H1 (cell line): ENCODE measurements at places on chromosomes 3 and 15. TPM values are rescaled to one million over a fixed set of nuclear protein-coding genes. Genes with fewer than 3 reads are reported as not detected.

ZNF501 gene
- 1.4 and 1.6 TPM in 2 replicates for polyA plus RNA-seq

RLBP1 gene
- 0.05 TPM in 2 replicates for polyA plus RNA-seq

FSIP1 gene
- polyA plus RNA-seq = 0.08 and 0.18 TPM in 2 replicates

ACOX2 gene
- 7.3 and 9.2 TPM in 2 replicates for polyA plus RNA-seq

PLAAT1 gene
- 3.7 and 4.5 TPM in 2 replicates for polyA plus RNA-seq

C3orf80 gene
- 0.46 and 0.57 TPM in 2 replicates for polyA plus RNA-seq

SPCS1 gene
- 185 and 191 TPM in 2 replicates for polyA plus RNA-seq

SLITRK3 gene
- polyA plus RNA-seq = 0.71 and 1.1 TPM in 2 replicates

GOLGA8T gene
- polyA plus RNA-seq = 0.03 and 0.30 TPM in 2 replicates

CDC25A gene
- polyA plus RNA-seq = 20.7 and 22.2 TPM in 2 replicates

RAF1 gene
- polyA plus RNA-seq = 97.5 and 118 TPM in 2 replicates

ZNF654 gene
- 0.47 and 0.82 TPM in 2 replicates for polyA plus RNA-seq

PRICKLE2 gene
- 2.9 and 3.7 TPM in 2 replicates for polyA plus RNA-seq

FBLN2 gene
- polyA plus RNA-seq = 24.2 and 26.5 TPM in 2 replicates

CHRNA5 gene
- polyA plus RNA-seq = 5.4 and 13.5 TPM in 2 replicates

RBP2 gene
- polyA plus RNA-seq = not detected in 2 replicates

TMEM115 gene
- 32.4 and 41.9 TPM in 2 replicates for polyA plus RNA-seq

PGBD4 gene
- polyA plus RNA-seq = 0.44 and 0.68 TPM in 2 replicates

TEX55 gene
- not detected in 2 replicates for polyA plus RNA-seq

DLL4 gene
- 0.22 and 0.23 TPM in 2 replicates for polyA plus RNA-seq

REC114 gene
- polyA plus RNA-seq = 0.12 TPM in 1 of 2 replicates, not detected in the other

TMCO5A gene
- not detected in 2 replicates for polyA plus RNA-seq

RAB7A gene
- polyA plus RNA-seq = 156 and 179 TPM in 2 replicates

THSD4 gene
- 2.5 and 3.2 TPM in 2 replicates for polyA plus RNA-seq

SLC6A11 gene
- 1.3 and 1.5 TPM in 2 replicates for polyA plus RNA-seq

IL17RB gene
- polyA plus RNA-seq = 13.3 and 24.6 TPM in 2 replicates

MYO5C gene
- polyA plus RNA-seq = 7.7 and 8.2 TPM in 2 replicates

CHST13 gene
- polyA plus RNA-seq = 11.7 and 15.6 TPM in 2 replicates

MNS1 gene
- 0.33 and 0.57 TPM in 2 replicates for polyA plus RNA-seq

CLDN16 gene
- 0.02 TPM in 1 of 2 replicates, not detected in the other for polyA plus RNA-seq

NR2E3 gene
- polyA plus RNA-seq = 0.67 and 0.80 TPM in 2 replicates

LRRC3B gene
- 1.4 and 1.6 TPM in 2 replicates for polyA plus RNA-seq

SPTBN5 gene
- 0.32 and 0.38 TPM in 2 replicates for polyA plus RNA-seq

IL16 gene
- polyA plus RNA-seq = 0.03 and 0.16 TPM in 2 replicates

THRB gene
- polyA plus RNA-seq = 0.98 and 1.4 TPM in 2 replicates

EFCC1 gene
- polyA plus RNA-seq = 0.14 and 0.30 TPM in 2 replicates
